ENCODE measurements at places on chromosomes 11 and 22.
A peak's percentile ranks its signal among the peaks of the same experiment; 100 is the strongest.

- DNase-seq, result no peak
Measured at GRCh38 chr11:130623670-130624668, 175.5 kb downstream of the ADAMTS15 start.

DNA sequence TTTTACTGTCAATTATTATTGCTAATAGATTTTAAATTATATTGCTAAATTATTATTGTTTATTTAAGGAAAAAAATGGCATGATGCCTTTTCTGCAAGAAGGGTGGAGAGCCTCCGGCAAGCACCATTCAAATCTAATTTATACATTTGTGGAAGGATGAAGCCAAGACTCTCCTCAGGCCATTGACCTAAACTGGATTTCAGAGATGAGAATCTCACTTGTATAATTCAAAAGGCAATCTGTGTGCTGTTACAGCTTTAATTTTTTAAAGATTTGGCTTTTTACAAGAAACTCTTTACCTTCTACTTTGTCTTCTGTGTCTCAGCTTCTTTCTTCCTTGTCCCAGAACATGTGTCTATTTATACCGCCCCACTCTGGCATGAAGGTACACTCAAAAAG, 722.5 kb downstream of the ETS1 start:
- DNase-seq, result no peak

DNA sequence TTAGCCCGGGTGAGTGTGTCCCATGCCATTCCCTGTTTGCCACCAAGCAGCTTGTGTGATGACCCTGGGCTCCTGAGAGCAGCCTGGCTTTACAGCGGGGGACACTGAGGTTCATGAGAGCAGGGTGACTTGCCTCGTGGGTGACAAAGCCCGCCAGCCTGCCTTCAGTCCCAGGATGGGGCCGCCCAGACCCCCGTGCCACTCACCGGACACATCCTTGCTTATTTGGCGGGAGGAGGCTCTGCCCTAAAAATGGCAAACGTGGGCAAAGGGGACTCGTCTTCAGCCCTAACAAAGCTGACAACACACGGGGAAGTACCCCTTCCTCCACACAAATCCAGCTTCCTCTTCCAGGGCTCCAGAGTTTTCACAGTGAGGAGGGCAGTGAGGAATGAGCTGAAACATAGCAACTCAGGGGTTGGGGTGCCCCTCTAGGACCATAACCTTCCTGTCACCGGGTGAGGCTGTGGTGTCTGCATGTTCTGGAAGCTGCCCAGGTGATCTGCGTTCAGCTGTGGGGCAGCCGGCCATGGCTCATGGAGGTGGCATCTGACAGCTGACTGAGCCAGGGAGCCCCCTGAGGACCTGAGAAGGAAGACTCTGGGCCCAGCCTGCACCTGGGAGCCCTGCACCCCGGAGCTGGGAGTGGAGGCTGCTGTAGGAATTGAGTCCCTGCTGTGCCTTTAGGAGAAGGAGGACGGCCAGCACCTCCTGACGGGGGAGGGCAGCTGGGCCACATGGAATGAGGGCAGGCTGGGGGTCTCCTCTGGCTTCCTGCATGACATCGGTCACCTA, 16.7 kb downstream of the RIBC2 start:
- no peak for DNase-seq

GRCh38 chr11:111044751-111045406, 200.6 kb upstream of the POU2AF2 start:
- DNase-seq, result no peak

DNA sequence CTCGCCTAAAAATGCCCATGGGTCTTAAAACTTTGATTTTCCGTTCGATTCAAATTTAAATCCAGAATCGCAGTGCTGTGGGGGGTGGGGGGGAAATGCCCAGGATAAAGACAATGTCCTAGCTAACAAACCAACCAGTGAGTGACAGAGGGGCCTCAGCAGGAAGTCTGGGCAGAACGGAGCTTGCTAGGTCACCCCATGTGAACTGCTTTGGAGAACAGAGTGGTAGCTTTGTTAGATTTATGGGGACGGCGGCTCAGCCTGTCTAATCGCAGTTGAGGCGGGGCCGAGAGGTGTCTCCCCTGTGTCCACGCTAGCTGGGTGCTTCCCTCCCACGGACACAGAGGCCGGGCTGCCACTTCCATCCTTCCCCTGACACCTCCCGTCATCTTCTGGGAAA, 243.9 kb downstream of the CTTN start:
- no peak for DNase-seq

GRCh38 chr22:33639588-33640254, 280.6 kb downstream of the LARGE1 start:
- DNase-seq, result no peak

DNA sequence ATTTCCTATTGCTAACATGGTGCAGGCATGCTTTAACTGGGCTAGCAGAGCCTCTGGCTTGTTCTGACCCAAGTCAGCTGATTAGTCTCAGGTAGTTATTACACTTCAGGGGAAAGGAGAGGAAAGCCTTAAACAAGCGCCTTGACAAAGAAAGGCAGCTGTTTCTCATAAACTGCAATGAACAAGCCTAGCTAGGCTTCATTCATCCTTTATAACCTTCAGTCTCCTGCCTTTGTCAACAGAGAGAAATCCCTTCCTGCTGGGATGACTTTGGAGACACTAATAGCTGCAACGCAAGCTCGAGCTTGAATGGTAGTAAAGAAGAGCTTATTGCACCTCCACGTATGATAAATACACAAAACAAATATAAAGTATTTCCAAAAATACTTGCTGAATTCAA, 68.4 kb downstream of the CCDC34 start:
- DNase-seq, result no peak

- peak; percentile 6 for DNase-seq
Measured at GRCh38 chr11:72643547-72643946, 30.7 kb downstream of the PDE2A start.

GRCh38 chr11:134443246-134443645, 31.2 kb upstream of the B3GAT1 start:
- no peak for DNase-seq

- no peak for DNase-seq
Measured at GRCh38 chr22:48118654-48119053, 1356.2 kb downstream of the TBC1D22A start.

GRCh38 chr11:70885281-70886231, 366.8 kb downstream of the SHANK2 start:
- no peak for DNase-seq

- no peak for DNase-seq
Measured at GRCh38 chr22:38452373-38453065, 2.5 kb downstream of the KCNJ4 start.

DNA sequence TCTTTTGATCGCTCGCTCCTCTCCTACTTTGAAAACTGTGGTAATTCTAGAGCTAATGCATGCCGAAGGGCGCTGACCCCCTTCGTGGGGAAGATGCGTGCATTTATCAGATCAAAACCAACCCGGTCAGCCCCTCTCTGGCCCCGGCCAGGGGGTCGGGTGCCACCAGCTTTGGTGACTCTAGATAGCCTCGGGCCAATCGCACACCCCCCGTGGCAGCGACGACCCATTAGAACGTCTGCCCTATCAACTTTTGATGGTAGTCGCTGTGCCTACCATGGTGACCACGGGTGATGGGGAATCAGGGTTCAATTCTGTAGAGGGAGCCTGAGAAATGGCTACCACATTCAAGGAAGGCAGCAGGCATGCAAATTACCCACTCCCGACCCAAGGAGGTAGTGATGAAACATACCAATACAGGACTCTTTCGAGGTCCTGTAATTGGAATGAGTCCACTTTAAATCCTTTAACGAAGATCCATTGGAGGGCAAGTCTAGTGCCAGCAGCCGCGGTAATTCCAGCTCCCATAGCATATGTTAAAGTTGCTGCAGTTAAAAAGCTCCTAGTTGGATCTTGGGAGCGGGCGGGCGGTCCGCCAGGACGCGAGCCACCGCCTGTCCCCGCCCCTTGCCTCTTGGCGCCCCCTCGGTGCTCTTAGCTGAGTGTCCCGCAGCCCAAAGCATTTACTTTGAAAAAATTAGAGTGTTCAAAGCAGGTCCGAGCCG, 3898.2 kb upstream of the OR11H1 start:
- DNase-seq, result no peak

DNA sequence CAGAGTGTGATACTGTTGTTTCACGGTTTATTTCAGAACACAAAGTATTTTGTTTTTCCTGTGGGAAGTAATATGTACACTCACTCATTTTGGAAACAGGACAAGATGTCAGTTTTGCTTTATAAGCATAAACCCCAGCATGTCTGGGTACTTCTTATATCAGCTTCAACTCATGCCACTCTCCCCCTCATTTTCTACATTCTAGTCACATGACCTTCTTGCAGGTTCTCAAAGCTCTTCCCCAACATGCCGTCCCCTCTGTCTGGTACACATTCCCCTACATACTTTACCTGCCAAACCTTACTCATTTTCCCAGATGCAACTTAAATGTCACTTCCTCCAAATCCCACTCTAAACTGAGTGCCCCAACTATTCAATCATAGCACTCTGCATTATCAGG, 1.6 kb upstream of the CTR9 start:
- no peak for DNase-seq
